Neural progenitor cell (in vitro differentiated cells): ENCODE measurements at places on chromosomes 16 and 17.
A peak's percentile ranks its signal among the peaks of the same experiment; 100 is the strongest.

DNA sequence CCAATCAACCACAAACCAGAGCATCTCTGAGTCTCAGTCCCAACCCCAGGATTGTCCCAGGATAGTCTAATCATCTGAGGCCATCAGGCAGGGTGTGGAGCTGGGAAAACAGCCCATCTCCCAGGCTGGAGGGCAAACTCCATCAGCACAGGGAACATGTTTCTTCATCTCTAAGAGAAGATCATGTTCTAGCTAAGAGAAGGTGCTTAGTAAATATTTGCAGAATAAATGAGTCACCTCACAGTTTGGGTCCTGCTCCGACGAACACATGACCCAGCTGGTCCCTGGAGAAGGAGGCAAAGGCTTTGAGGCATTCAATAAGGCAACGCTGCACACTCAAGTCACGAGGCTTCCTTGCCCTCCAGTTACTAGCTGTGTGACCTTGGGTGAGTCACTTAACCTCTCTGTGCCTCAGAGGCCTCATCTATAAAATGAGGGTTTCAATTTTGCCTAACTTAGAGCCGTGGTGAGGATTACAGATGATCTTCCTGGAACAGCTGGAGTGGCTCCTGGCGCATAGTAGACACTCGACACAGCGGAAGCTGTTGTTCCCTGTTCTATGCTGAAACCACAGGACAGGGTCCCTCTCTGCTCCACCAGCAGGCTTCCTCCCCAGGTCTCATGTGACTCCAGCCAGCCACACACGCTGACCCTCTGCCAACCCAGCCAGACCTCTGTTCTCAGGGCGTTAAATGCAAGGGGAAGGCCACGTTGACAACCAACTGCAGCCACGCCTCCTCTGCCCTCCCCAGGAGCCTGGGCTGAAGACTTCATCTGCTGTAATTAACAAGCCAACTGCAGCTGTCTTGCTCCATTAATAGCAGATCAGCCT is 10.3 kb upstream of the RPL38 start:
- DNase-seq = no peak

- no peak for DNase-seq
Observed at GRCh38 chr17:64413513-64413912, 22.9 kb upstream of the PECAM1 start.

- DNase-seq = no peak
Observed at GRCh38 chr17:60627124-60627523, 27.1 kb downstream of the PPM1D start.

GRCh38 chr16:2698103-2698870 is 16.0 kb downstream of the KCTD5 start:
- no peak for DNase-seq

- no peak for DNase-seq
Observed at GRCh38 chr17:44209786-44210341, 9.6 kb downstream of the UBTF start.

GRCh38 chr16:88413231-88413630 is 30.5 kb downstream of the ZNF469 start:
- no peak for DNase-seq

DNA sequence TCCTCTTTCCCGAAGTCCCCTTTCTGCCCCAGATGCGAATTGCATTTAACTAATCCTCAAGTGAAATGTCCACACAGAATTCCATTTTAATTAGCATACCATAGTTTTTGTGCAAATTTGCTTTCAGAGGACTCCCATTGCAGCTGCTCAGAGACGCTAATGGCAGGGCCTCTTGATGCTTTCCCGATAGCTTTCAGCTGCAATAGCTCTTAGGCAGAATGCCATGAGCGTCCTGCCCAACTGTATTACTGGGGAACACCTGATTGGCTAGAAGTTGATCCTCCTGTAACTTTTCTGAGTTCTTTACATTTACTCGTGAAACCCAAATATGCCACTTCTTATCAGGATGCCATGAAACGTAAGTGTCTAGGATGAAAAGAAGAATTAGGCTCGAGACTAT is 203.0 kb downstream of the UTP18 start:
- no peak for DNase-seq

- DNase-seq = no peak
Observed at GRCh38 chr17:6608321-6608720, 32.2 kb downstream of the KIAA0753 start.

- DNase-seq = peak; percentile 92
Observed at GRCh38 chr17:77472468-77473310, 331.9 kb downstream of the SEC14L1 start.

DNA sequence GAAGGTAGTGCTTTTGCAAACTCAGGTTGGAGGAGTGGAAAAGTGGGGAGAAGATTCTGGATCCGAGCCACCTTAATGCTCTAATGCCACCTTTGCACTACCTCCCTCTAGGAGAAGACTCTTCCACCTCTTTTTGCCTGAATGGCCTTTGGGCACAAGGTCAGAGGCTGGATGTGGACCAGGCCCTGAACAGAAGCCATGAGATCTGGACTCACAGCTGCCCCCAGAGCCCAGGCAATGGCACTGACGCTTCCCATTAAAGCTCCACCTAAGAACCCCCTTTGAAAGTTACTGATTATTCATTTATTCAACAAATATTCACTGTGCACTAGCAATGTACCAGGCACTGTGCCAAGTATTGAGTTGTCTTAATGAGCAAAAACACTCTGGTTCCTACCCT is 3.2 kb downstream of the SHBG start:
- no peak for DNase-seq
